ENCODE measurements at places on chromosomes 3 and 15.

DNA sequence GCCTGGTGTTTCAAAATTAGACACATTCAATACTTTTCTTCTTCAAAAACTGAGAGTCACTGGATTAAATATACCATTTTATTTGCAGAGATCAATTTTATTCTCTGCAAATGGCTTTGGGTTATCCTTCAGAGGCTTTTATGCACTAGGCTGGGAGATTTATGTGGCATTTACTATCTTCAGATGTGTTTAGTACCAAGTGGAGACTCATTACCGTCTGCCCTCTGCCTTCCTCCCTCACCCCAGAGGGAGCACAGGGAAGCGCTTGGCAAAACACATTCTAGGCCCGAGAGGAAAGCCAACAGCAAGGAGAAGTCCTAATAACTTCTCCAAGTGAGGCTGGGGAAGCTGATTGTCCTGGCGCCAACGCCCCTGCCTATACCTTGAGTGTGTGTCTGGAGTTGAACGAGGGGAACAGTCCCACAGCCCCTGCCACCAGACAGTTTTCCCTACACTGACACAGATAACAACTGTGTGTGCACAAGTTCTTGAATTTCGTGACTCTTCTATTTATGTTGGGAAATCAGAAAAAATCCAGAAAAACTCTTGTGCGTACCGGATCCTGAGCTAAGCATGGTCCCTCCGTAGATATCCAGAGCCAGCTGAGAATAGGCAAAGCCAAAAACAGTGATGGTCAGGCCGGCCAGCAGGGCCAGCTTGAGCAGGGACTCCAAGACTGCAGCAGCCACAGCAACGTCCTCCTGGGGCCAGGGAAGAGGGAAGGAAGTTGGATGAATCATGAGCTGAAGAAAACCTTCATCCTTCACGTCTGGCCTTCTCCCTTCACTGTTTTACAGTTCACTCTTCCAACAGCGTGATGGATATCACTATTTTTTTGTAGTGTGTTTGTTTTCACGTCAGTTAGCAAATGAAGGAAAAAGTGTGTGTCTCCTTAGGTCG, 26.6 kb downstream of the RFT1 start:
- no peak for DNase-seq

- no peak for DNase-seq
Observed at GRCh38 chr3:173936316-173936715, 538.8 kb downstream of the NLGN1 start.

DNA sequence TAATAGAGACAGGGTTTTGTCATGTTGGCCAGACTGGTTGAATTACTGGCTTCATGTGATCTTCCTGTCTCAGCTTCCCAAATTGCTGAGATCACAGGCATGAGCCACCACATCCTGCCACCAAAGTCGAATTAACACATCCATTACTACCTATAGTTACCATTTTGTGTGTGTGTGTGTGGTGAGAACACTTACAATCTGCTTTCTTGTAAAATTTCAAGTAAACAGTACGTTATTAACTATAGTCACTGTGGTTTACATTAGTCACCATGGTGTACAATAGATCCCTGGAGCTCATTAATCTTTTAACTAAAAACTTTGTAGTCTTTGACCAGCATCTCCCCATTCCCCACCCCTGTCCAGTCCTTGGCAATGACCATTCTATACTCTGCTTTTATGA, 270.0 kb downstream of the NAALADL2 start:
- DNase-seq, result no peak

DNA sequence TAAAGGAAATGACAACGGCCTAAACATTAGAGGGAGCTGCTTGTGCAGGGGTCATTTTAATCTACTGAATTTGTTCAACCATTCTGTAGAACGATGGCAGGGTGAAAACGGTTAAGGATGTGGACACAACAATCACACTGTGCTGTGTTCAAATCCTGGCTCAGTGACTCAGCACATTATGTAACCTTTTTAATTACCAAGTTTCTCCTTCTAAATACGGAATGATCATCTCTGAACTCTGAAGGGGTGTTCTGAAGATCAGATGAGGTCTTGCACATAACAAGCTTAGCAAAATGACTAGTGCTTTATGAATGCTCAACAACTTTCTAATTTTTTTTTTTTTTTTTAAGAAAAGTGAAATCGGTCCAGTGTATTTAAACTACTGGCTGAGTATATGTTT, 592.8 kb downstream of the FOXP1 start:
- no peak for DNase-seq

- DNase-seq, result no peak
Observed at GRCh38 chr3:186143250-186143649, 34.4 kb upstream of the ETV5 start.

DNA sequence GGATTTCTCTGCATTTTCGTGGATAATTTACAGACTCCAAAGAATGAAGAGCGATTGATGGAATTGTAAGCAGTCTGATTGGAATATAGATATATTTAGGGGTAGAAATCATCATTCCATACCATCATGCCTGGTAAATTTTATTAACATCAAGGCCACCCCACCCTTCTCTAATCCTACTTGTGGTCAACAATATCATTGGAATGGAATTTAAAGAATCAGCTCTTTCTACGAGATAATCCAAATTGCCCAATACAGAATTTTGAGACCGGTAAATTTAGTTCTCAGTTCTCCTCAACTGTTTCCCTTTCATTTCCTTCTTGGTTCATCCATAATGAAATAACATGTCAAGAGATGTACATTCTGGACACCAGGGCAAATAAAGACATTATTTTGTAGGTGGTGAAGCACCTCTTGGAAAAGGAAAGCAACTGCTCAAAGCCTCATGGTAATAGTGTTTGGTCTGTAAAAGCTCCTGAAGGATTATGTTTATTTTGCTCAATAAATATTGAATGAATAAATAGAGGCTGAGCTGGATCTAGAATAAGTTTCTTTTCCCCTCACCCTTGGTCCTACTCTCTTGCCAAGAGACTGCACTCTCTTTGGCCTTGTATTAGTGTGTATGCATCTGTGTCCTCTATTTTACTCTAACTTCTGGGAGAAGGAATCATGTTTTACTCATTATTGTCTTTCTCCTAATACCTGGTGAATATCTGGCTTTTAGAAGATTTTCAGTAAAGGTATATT, 133.7 kb upstream of the BCL6 start:
- no peak for DNase-seq

Data from memory B cell (primary cell).